ENCODE measurements at places on chromosomes 2 and 18.

DNA sequence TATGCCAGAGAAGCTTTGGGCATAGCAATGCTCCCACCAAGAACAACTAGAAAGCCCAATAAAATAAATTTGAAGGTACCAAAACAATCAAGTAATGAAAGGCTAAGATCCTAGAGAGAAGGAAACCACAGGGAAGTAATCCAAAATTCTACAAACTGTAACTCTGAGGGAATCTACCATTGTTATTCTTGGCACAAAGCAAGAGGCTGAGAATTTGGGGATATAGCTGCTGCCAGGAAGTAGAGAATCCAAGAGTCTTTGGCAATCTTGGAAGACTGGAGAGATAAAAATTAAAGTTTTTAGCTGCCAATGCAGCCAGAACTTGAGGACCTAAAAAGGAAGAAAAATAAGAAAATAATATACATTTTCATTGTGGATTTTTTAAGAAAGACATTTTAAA is 68.5 kb downstream of the PIGN start:
- peak; percentile 68 for DNase-seq

DNA sequence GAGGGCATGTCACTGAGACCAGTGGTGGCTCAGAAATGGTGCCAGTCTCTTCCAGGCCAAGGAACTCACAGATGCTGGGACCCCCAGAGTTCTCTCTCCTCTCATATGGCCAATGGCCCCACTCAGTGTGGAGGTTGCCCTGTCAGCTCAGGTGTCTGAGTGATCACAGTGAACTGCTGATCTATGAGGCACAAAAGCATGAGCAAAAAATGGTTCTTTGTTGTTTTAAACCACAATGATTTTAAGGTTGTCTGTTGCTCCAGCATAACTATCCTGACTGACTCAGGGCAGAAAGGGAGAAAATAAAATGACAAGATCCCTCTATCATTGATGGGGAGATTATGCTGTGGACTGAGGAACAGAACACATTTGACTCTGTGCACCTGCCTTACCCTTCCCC is 57.8 kb downstream of the FBLN7 start:
- no peak for DNase-seq

- no peak for DNase-seq
Measured at GRCh38 chr2:64212346-64212745, 68.1 kb upstream of the PELI1 start.

DNA sequence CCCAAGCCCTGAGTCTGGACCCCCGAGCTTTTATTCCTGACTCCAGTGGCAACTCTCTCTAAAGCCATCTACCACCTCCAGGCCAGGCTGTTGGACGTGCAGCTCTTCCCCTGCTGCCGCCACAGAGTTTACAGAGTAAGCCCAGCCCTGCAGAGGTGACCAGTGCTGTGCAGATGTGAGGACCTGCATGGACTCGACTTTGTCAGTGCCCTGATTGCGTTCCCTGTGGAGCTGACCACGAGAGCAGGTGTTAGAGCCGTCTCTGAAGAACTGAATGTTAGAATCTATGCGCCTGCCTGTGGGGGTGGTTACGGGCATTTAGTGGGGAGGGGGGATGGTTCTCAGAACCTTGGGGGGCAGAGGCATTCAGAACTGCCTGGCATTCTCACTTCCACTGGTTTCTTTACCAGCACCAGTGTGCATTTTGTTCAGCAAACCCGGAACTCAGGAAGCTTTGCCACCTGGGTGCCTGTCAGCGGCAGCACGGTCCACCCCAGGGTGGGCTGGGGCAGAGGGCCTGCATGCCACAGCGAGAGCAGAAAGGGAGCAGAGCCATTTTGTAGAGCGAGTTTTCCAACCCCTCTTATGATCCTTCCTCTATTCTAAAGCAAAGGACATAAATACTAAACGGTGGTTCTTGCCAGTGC is 137.9 kb downstream of the KLHL29 start:
- no peak for DNase-seq

DNA sequence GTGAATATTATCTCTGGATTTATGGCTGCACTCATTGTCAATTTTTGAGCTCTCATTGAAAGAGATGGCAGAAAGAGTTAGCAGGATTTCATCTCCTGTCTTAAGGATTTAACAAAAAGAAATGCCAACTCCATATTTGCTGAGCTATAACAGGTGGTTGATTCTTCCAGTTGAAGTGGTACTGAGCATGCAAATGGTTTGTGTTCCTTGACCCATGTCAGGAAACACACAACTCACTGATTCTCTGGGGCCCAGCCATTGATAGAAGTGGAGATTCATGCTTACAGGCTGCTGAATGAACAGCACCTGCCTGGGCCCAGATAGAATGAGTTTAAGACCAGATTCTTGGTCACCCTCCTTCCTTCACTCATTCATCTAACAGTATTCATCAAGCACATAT is 128.8 kb downstream of the CERS6 start:
- DNase-seq, result no peak

GRCh38 chr2:179239195-179239594 is 25.4 kb downstream of the SESTD1 start:
- DNase-seq, result no peak

GRCh38 chr2:129296806-129297205 is 682.7 kb upstream of the RAB6C start:
- DNase-seq, result peak; percentile 40

DNA sequence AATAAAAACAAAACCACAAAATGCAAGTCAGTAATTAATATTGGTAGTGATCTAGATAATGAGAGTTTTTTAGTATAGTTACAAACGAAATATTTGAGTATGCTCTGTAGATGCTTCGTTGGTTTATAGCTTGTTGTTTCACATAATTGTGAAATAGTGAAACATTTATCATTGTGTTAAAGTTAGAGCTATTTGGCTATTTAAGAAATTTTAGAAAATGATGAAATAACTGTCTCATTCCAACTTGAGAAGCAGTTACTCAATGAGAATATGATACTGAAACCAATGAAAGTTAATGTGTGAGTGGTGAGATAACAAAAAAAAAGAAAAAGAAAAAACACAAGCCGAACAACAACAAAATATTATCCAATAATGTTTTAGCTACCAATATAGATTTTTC is 475.6 kb upstream of the ZEB2 start:
- DNase-seq, result no peak

DNA sequence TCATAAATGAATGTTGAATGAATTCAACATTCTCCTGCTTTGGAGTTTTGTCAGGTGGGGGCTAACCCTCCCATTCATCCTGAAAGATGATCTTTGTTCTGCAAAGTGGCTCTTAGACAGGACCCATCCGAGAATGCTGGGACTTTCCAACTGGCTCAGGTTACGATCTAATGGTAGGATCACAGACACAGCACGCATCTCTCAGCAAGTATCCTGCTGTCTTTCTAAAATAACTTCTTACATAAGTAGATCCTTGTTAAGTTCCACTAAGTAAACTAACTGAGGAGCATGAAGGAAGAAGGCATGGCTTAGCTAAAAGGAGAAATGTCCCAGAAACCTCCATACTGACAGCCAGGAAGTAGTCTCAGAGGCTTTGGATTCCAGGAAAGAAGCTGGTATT is 23.7 kb downstream of the CYP27A1 start:
- DNase-seq, result peak; percentile 58

- no peak for DNase-seq
Measured at GRCh38 chr2:134782792-134783191, 55.6 kb upstream of the ACMSD start.

DNA sequence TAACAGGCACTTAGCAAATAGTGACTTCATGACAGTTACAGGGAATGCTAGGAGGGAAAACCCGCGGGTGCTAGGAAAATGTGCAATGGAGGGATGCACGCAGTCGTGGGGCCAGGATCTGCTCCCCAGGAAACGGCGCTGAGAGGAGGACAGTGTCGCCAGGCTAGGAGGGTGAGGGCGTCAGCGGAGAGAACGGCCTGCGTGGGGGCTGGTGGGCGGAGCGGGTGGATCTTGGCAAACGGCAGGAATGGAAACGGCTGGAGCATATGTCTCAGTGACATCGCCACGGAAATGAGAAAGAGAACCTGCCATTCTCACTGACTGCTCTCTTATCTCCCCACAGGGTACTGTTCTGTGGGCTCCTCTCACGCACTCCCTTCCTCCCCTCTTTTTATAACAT is 478.5 kb upstream of the ID2 start:
- DNase-seq, result no peak

DNA sequence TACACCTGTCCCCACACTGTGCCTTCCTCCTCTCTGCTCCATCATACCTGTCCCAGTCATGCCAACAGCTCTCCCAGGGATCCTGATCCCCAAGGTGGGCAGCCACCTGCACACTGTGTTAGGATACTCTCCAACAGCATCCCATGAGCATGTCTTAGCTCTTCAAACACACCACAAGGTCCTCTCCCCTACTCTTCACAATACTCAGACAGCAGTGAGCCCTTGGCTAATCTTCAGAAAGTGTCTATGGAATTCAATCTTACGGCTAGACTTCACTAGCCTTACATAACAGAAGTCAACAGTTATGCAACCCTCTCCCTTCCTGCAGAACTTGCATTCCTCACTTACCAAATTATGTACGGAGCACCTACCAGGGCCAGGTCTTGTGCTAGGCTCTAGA is 79.9 kb downstream of the MYO5B start:
- no peak for DNase-seq

- DNase-seq, result no peak
Measured at GRCh38 chr2:233325814-233326213, 18.2 kb downstream of the SAG start.

- peak; percentile 44 for DNase-seq
Measured at GRCh38 chr2:79860228-79861058, 347.6 kb downstream of the CTNNA2 start.
